Vagina (tissue), 2 donors: ENCODE measurements at places on chromosomes 11 and 22. TPM values are rescaled to one million over a fixed set of nuclear protein-coding genes. Genes with fewer than 3 reads are reported as not detected.

GRCh38 chr11:72802822-72803221 lies 9.0 kb upstream of the STARD10 start:
- H3K36me3 ChIP-seq = no peaks in the 10 kb centered on the region
- no peaks in the 10 kb centered on the region for H3K4me1 ChIP-seq
- H3K27me3 ChIP-seq = no peaks in the 10 kb centered on the region
- DNase-seq = no peak

DNA sequence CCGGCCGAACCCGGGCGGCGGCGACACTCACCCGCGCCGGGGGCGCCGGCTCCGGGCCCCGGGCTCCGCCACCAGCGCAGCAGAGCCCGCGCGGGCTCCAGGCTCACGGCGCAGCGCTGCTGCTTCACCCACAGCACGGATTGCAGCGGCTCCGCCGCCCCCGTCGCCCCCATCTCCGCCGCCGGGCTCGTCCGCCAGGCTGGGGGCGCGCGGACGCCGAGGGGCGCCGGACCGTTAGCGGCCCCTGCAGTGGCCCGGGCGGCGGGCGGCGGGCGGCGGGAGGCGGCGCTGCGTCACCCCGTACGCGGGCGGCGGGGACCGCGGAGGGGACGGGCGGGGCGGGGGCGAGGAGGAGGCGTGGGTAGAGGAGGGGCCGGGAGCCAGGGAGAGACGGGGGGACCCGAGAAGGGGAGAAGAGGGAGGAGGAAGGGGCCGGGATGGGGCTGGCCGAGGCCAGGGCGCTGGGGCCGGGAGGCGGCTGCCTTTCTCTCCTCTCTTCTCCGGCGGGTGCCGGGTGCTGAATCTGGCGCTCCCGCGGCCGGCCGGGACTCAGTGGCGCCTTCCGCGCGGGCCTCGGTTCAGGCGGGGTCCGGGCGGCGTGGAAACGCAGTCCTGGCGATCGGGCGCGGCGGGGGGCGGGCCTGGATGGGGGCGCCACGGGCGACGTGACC lies at the start of gene CERK:
Gene CERK (minus strand): TSS at position 277 of the 671 bp plus-strand sequence. CDS start 104 bp downstream, at position 173.
- peaks cover 63% of the 10 kb centered on the region for H3K4me1 ChIP-seq
- H3K36me3 ChIP-seq = no peaks in the 10 kb centered on the region
- H3K4me3 ChIP-seq = peak within 1 kb of the TSS; percentile 91
- DNase-seq = no peak
- peak within 1 kb of the TSS; percentile 88 for H3K27ac ChIP-seq
- H3K27me3 ChIP-seq = no peaks in the 10 kb centered on the region

Gene GLYATL2
- total RNA-seq = not detected

Gene RAG2
- total RNA-seq = not detected

DNA sequence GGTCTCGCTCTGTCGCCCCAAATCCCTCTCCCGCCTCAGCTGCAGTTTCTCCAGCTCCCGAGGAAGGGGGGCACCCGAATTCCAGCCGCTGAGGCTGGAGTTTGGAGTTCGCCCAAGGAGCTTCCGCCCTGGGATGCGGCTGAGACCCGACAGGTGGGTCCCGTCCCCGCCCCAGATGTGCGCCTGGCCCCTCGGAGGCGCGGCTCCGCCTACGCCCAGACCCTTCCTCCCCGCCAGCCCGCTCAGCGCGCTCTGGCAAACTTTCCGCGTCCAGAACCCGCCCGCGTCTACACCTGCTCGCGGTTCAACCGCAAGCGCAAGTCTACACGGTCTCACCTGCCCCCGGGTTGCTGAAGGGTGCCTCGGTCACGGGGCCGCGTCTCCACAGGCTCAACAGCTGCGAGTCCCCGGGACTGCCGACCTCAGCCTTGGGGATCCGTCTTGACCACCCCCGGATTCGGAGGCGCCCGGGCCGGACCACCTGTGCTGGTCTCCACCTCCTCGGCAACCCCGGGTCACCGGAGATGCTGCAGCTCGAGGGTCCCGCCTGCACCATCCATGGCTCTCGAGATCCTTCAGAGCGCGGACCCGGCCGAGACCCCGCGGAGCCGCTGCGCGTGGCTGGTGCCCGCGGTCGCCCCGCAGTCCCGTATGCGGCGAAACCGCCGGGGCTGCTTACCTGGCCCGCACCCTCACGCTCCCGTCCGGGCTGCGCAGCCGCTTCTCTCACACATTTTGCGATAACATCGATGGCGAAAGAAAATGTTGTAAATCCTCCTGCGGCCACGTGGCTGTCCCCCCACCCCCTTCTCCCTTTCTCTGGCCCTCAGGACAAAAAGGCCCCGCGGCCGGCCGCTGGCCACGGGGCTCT lies 63.6 kb downstream of the NFAM1 start:
- H3K27me3 ChIP-seq = no peaks in the 10 kb centered on the region
- H3K36me3 ChIP-seq = no peaks in the 10 kb centered on the region
- peaks cover 47% of the 10 kb centered on the region for H3K4me1 ChIP-seq
- H3K4me3 ChIP-seq = peak overlapping the region; percentile 65
